Stomach (tissue), 19 donors: ENCODE measurements at places on chromosomes 3 and 15. TPM values are rescaled to one million over a fixed set of nuclear protein-coding genes. Genes with fewer than 3 reads are reported as not detected.
A peak's percentile ranks its signal among the peaks of the same experiment; 100 is the strongest.

Gene SOX14
- total RNA-seq = not detected

Gene P2RY12
- not detected for total RNA-seq

GRCh38 chr3:131393868-131394267, 12.3 kb downstream of the NUDT16 start:
- no peak for DNase-seq
- no peaks in the 10 kb centered on the region for H3K36me3 ChIP-seq
- H3K4me3 ChIP-seq = no peak overlapping the region
- no peak overlapping the region for H3K27ac ChIP-seq

Gene RETNLB
- total RNA-seq = not detected

Gene PLA1A
- total RNA-seq = not detected

Gene CPNE4
- 8.9 TPM for total RNA-seq

DNA sequence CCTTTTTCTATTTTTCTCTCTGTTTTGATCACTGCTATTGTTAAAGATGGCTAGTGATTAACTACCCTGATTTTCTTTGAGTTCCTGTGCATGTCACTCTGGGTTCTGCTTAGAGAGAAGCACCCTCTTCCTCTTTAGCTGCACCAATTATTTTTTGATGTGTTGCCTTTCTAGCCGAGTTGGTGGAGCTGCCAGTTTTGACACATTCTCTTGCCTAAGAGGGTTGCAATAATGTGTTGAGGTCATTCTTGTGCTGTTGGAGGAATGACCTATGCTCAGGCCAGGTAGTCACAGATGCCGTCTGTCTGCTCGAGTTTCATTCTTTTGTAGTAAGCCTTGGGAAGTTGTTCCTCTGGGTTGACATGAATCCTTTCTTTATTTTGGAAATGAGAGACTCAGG, 84.6 kb upstream of the DPH6 start:
- H3K4me3 ChIP-seq = no peak overlapping the region
- H3K27me3 ChIP-seq = no peaks in the 10 kb centered on the region
- peak overlapping the region; percentile 3 for H3K27ac ChIP-seq
- peak; percentile 37 for DNase-seq
- no peaks in the 10 kb centered on the region for H3K36me3 ChIP-seq

Gene HRH1
- total RNA-seq = under 0.01 TPM

DNA sequence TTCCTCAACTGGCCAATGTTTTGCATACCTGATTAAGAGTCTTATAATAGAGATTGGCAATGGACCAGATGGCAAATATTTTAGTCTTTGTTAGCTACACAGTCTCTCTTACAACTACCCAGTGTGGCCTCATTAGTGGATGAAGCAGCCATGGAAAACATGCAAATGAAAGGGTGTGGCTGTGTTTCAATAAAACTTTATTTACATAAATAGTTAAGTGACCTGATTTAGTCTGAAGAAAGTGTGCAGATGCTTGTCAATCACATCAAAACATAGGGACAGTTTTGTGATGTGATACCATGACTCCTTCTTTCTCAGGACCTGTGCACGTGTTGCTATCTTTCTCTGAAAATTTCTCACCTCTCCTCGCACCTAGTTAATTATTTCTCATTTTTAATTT, 309.8 kb upstream of the GRM7 start:
- no peak overlapping the region for H3K27ac ChIP-seq
- no peak for DNase-seq
- no peaks in the 10 kb centered on the region for H3K27me3 ChIP-seq
- no peaks in the 10 kb centered on the region for H3K4me1 ChIP-seq
- no peaks in the 10 kb centered on the region for H3K36me3 ChIP-seq

Gene INSYN1
- total RNA-seq = 9.3 TPM

- no peaks in the 10 kb centered on the region for H3K36me3 ChIP-seq
- no peak overlapping the region for H3K4me3 ChIP-seq
- DNase-seq = no peak
- H3K27ac ChIP-seq = peak overlapping the region; percentile 23
Measured at GRCh38 chr3:56926243-56926946, 124.6 kb upstream of the ARHGEF3 start.

DNA sequence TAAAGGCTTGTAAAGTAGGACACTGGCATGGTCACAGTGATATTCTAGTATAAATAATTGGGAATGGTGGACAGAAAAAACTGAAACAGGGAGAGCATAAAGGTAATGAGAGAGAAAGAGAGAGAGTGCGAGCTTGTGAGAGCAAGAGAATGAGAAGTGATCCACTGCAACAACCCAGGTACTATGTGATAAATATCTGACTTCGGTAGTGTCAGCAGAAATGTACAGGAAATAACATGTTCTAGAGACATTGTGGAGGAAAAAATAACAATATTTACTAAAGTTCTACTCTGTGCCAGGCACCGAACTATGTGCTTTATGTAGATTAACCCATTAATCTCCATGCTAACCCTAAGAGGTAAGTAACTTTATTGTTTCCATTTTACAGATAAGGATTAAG, 425.9 kb downstream of the ZBTB20 start:
- H3K27me3 ChIP-seq = no peaks in the 10 kb centered on the region
- no peaks in the 10 kb centered on the region for H3K36me3 ChIP-seq
- peaks cover 8% of the 10 kb centered on the region for H3K4me1 ChIP-seq
- H3K4me3 ChIP-seq = no peak overlapping the region
- no peak for DNase-seq

GRCh38 chr15:66592505-66593218, 26.9 kb upstream of the LCTL start:
- no peak overlapping the region for H3K4me3 ChIP-seq
- no peak overlapping the region for H3K27ac ChIP-seq
- H3K36me3 ChIP-seq = no peaks in the 10 kb centered on the region
- no peaks in the 10 kb centered on the region for H3K27me3 ChIP-seq
- peak; percentile 52 for DNase-seq
- H3K4me1 ChIP-seq = no peaks in the 10 kb centered on the region

DNA sequence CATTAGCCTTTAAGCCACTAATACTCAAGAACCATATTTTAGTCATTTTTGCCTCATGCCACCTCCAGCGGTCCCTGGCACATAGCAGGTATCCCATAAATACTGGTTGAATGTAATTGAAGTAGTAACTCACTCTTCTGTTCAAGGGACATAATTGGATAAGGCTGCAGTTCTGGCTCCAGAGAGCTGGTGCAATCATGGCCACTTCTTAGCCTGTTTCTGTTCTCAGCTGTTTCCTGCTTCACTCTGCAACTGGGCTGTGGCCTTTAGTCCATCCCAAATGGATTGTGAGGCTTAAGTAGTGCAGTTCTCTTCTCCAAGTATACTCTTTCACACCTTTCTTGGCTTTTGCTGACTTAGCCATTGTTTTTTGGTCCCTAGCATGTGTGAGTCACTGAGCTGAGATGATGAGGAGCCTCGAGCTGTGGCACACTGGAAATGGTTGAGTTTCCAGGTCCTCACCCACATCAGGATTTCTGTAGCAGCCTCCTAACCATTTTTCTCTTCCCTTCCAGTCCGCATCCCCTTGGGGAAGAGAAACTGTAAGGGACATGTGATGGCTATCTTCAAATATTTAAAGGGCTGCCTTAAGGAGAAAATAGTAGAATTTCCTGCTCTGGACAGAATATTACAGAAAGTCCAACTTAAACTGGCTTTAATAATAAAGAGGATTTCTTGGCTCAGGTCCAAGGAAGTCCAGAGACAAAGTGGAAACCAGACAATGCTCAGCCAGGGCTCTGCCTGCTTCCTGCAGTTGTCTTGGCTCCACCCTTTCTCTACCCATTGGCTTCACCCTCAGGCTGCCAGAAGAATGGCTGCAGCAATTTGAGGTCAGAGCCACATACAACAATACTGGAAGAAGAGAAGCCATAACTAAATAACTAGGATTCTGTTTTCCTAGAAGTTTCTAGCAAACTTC, 305.4 kb upstream of the ROPN1 start:
- H3K27me3 ChIP-seq = no peaks in the 10 kb centered on the region
- H3K36me3 ChIP-seq = no peaks in the 10 kb centered on the region
- no peak overlapping the region for H3K27ac ChIP-seq
- H3K4me1 ChIP-seq = no peaks in the 10 kb centered on the region
- H3K4me3 ChIP-seq = no peak overlapping the region
